ENCODE measurements at places on chromosomes 12 and 14.

DNA sequence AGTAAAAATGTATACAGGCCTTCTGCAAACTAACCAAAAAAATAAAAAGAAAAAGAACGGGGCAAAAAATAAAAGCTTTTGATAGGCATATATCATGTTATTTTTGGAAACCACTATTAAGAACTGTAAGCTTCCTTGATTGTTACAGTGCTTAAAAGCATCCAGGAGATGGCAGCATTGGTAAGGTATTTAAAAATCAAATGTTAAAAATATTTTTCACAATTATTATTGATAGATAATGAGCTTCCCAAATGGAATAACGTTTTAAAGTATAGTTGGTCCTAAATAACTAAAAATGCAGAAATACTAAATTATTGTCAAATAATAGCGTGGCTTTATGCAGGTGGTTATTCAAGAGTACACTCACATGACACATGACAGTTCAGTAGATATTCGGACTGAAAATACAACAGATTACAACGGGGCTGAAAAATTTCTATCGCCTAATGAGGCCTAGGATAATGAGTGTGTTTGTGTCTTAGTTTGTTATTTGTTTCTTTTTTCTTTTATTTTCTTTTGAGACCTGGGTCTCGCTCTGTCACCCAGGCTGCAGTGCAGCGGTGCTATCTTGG lies 127.2 kb upstream of the ATF7IP start:
- DNase-seq = peak; percentile 53

GRCh38 chr12:123602651-123603195 lies 824 bp downstream of the DDX55 start:
- DNase-seq = no peak

GRCh38 chr12:75892731-75893408 lies 138.7 kb downstream of the PHLDA1 start:
- no peak for DNase-seq

DNA sequence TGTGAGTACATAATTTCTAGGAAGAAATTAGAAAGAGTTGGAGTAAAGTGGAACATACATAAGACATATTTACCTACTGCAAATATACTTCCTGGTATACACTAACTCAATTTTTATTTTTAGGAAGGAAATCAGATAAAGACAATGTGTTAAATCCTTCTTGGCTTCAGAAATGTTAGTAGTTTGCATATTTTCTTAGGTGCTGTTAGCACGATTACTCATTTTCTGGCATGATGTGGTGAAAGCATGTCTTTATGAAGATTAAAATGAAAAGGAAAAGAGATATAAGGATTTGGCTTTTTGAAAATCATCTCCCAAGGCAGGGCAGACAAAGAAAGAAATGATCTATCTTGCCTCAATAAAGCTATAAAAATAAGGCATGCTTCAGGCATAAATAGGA lies 287.6 kb upstream of the E2F7 start:
- DNase-seq = no peak

DNA sequence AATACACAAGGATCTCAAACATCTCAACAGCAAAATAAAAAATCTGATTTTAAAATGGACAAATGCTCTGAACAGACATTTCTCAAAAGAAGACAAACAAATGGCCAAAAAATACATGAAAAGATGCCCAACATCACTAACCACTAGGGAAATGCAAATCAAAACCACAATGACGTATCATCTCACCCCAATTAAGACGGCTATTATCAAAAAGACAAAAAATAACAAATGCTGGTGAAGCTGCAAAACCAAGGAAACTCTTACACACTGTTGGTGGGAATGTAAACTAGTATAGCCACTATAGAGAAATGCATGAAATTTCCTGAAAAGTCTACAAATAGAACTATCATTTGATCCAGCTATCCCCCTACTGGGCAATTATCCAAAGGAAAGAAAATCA lies 145.0 kb downstream of the BTG1 start:
- peak; percentile 38 for DNase-seq

- DNase-seq = no peak
Measured at GRCh38 chr12:50265770-50266524, 17.4 kb downstream of the LIMA1 start.

- peak; percentile 58 for DNase-seq
Measured at GRCh38 chr12:38905480-38906351, at the start of gene CPNE8. TSS of gene CPNE8 (minus strand) at chr12:38905591. CDS start at chr12:38905534, 57 bp downstream.

DNA sequence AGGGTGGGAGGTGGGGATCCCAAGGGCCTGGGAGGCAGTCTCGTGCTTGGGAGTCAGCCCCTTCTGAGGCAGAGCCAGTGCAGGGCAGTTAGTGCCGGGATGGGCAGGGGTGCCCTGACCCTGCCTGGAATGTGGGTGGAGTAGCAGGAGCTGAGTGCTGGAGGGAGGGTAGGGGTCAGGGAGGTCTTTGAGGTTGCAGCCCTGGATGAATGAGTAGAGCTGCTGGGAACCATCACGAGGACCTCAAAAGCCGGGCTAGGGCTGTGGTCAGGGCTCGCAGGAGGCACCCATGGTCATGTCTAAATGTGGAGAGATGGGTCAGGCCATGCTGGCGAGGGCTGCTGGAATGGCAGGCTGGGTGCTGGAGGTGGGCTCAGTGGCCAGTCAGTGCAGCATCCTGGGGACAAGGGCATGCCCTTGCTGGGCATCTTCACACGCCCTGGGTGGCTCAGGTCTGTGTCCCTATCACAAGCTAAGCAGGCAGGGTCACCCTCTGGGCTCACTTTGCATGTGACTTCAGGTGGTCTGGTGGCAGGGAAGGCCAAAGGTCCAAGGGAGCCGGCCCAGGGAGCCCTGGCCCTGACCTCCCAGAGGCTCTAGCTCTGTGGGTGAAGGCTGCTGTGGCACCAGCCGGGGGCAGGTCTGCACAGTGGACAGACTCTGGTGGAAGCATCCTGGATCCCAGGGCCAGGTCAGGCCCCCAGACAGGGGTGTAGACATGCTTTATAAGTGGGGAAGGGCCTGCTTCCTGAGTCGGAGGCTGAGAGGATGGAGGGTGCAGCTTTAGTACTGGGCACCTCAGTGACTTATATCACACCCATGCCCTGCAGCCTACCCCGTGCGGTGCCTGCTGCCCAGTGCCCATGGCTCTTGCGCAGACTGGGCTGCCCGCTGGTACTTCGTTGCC lies 24.5 kb downstream of the PAPLN start:
- DNase-seq = no peak

DNA sequence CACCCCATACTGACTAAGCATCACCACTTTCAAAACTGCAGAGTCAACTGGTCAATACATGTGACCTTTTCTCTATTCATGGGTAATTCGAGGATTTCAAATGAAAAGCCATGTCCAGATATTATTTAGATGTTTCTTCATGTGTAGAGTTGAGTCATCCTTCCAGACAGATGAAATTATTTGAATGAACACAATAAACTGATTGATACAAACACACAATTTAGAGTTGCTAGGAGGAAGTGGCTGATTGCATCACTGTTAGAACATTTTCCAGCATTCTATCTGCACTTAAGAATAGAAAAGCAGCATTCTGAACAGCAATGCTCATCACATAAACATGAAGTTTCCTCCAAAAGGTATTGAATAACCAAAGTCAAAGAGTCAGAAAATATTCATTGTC lies 273.5 kb upstream of the SOX5 start:
- no peak for DNase-seq

GRCh38 chr12:89231686-89232085 lies 120.6 kb downstream of the DUSP6 start:
- no peak for DNase-seq
